PC-9 (cell line): ENCODE measurements at places on chromosomes 7 and 10. TPM values are rescaled to one million over a fixed set of nuclear protein-coding genes. Genes with fewer than 3 reads are reported as not detected.

The ADIRF gene
- total RNA-seq: 51.0 and 72.8 TPM in 2 replicates

The ABCB8 gene
- total RNA-seq: 51.8 and 61.9 TPM in 2 replicates

The OR6V1 gene
- total RNA-seq: not detected in 2 replicates

The C10orf95 gene
- total RNA-seq: 1.0 and 1.4 TPM in 2 replicates

The PRSS2 gene
- total RNA-seq: not detected in 2 replicates

DNA sequence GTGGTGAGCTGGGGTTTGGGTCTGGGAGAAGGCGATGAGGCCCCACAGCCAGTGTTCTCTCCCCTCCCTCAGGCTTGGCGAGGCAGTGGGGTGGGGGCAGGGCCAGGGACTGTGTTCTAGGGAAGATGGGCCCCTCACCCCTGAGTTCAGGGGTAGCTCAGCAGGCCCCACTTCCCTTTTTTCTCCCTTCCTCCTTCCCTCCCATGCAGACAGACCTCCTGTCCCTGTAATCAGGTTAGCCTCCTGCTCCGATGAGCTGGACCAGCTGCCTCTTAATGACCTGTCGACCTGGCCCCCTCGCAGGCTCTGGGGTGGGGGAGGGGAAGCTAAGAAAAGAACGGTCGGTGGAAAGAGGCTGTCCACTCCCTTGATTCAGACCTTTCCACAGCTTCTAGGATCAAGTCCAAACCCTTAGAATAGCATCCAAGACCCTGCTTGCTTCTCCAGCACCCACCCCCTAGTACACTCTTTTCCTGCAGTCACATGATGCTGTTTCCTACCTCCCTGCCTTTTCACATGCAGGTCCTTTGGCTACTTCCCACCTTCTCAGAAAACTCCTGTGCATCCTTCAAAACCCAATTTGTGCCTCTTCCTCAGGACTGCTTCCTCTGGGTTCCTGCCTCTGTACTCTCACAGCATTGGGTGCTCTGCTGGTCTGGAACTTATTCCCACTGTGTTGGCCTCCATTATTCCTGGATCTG, 64.1 kb downstream of the ZMIZ1 start:
- peaks cover 27% of the 10 kb centered on the region for H3K4me1 ChIP-seq
- no peak overlapping the region for H3K4me3 ChIP-seq
- DNase-seq: no peak
- no peak overlapping the region for H3K27ac ChIP-seq
- H3K27me3 ChIP-seq: no peaks in the 10 kb centered on the region
- no peaks in the 10 kb centered on the region; the same call in 1 of the 2 replicates for H3K36me3 ChIP-seq

GRCh38 chr10:71801361-71801760, 28.0 kb upstream of the VSIR start:
- no peak overlapping the region for H3K27ac ChIP-seq
- H3K4me3 ChIP-seq: no peak overlapping the region
- no peaks in the 10 kb centered on the region for H3K36me3 ChIP-seq
- peaks cover 18% of the 10 kb centered on the region; the same call in 1 of the 2 replicates for H3K27me3 ChIP-seq
- no peak for DNase-seq

DNA sequence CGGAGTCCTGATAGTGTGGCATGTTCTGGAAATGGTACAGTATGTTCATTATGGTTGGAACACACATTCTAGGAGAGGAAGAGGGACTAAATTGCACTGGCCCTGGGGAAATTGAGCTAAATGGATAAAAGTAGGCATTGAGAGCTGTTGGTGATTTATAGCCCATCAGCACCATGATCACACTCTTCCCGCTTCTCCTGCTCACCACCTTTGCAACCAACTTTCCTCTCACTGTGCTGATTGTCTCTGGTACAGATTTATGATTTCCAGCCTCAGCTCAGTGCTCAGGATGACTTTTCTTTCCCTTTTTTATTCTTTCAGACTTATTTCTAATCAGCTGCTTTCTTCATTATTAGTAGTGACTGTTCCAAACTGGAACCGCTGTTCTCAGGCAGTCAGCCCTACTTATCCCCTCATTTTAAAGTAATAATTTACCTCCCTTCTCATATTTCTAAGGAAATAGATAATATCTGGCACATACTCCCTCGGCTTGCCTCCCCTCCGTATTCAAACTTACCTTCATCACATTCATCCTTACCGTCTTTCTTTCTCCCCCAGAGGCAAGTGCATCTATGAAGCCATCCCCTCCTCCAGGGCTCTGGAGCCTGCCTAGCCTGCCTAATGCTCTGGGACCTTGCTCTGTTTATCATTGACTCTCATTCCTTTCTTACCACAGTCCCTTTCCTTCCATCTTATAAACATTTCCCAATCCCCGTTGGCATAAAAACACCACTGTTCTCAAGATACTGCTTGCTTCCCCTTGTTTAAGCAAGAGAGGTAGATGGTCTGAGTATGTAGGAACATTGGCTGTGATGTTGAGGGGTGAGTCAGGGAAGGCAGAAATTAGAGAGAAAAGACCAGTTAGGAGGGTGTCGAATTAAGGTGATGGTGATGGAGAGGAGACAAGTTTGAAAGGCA, 51.6 kb upstream of the RPA3 start:
- H3K4me1 ChIP-seq: peaks cover 19% of the 10 kb centered on the region
- H3K27me3 ChIP-seq: no peaks in the 10 kb centered on the region
- no peaks in the 10 kb centered on the region for H3K36me3 ChIP-seq
- H3K27ac ChIP-seq: no peak overlapping the region
- DNase-seq: no peak

- no peak overlapping the region for H3K4me3 ChIP-seq
- H3K27ac ChIP-seq: no peak overlapping the region
- no peaks in the 10 kb centered on the region for H3K27me3 ChIP-seq
- DNase-seq: no peak
- H3K36me3 ChIP-seq: no peaks in the 10 kb centered on the region
These were observed 355.0 kb upstream of the BMPER start for GRCh38 chr7:33550363-33550762.

GRCh38 chr7:6446838-6447580, 745 bp downstream of the DAGLB start:
- DNase-seq: peak; percentile 88

DNA sequence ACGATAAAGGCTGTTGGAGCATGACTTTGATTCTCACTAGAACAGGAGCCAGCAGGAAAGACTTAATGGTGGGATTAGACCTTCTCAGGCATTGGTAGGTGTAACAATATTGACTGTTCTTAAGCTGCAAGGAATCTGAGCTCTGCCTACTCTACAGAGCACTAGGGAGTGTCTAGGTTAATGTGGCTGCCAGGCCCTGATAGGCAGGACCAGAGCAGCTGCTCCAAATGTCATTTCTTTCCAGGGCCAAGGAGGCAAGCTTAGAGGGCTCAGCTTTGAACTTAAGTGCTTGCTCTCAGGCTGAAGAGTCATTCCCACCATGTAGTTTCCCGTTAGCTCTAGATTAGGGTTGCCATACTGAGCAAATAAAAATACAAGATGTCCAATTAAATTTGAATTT, 96.8 kb downstream of the RAB18 start:
- H3K4me3 ChIP-seq: no peak overlapping the region
- no peak overlapping the region for H3K27ac ChIP-seq
- no peaks in the 10 kb centered on the region for H3K4me1 ChIP-seq
- H3K27me3 ChIP-seq: no peaks in the 10 kb centered on the region
- no peaks in the 10 kb centered on the region for H3K36me3 ChIP-seq

DNA sequence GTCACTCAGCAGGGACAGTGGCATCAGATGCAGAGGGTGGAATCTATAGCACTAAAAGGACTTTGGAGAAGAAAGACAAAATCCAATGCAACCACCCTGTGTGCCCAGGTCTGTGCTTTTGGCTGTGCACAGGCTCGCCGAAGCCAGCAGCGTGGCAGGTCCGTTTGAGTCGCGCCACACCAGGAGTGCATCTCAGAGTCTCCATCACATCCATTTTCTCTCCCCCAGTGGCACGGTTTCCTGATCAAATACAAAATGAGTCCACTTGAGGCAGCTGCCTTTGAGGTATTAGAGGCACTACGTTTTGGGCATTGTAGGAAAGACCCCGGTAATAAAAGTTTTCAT, 23.4 kb upstream of the PROSER2 start:
- H3K4me3 ChIP-seq: no peak overlapping the region
- no peaks in the 10 kb centered on the region for H3K27me3 ChIP-seq
- no peak overlapping the region for H3K27ac ChIP-seq
- no peak for DNase-seq
- peaks cover 4% of the 10 kb centered on the region for H3K4me1 ChIP-seq

DNA sequence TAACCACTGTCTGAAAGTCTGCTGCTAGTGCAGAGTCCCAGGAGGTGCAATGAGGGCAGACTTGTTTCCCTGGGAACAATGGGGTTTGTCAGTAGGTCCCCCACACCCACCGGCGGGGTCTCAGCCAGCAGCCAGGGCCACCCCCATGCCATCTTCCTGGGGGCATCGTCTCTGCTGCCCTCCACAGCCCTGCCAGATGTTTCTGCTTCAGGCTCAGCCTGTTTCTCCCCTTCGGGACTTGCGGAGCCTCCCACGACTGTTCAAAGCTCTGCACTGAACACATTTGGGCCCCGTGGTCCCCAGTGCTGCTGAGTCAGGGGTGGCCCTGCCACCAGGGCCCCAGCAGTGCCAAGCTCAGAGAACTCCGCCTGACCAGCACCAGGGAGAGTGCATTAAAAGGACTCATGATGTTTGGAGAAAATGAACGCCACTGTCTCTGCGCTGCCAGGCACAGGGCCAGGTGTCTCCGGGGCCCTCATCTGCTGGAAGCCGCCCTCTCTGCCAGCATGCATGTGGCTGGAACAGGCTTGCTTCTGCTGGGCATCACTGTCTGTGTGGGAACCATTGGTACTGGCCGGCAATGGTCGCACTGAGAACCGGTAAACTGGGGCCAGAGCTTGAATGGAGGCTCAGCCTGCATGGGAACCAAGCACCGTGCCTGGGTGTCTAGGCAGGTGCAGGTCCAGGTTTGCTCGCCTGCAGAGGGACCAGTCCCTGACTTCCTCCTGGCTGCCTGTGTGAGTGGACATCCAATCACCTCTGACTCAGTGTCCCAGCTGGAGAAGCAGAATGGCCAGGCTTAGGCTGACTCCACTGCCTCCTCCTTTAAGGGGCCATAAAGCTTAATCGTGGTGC, 345.1 kb downstream of the GLRX3 start:
- no peaks in the 10 kb centered on the region for H3K27me3 ChIP-seq
- H3K27ac ChIP-seq: no peak overlapping the region
- no peak for DNase-seq
- H3K36me3 ChIP-seq: no peaks in the 10 kb centered on the region
- no peak overlapping the region for H3K4me3 ChIP-seq
- no peaks in the 10 kb centered on the region for H3K4me1 ChIP-seq

- H3K4me3 ChIP-seq: no peak overlapping the region
- H3K36me3 ChIP-seq: no peaks in the 10 kb centered on the region
- no peak overlapping the region for H3K27ac ChIP-seq
- no peaks in the 10 kb centered on the region for H3K4me1 ChIP-seq
- H3K27me3 ChIP-seq: no peaks in the 10 kb centered on the region
These were observed 34.4 kb downstream of the ASAH2 start for GRCh38 chr10:50216894-50217293.

GRCh38 chr10:77631241-77631640, 6.4 kb downstream of the KCNMA1 start:
- no peak for DNase-seq
- H3K4me1 ChIP-seq: peaks cover 30% of the 10 kb centered on the region
- no peaks in the 10 kb centered on the region for H3K27me3 ChIP-seq
- H3K36me3 ChIP-seq: no peaks in the 10 kb centered on the region

DNA sequence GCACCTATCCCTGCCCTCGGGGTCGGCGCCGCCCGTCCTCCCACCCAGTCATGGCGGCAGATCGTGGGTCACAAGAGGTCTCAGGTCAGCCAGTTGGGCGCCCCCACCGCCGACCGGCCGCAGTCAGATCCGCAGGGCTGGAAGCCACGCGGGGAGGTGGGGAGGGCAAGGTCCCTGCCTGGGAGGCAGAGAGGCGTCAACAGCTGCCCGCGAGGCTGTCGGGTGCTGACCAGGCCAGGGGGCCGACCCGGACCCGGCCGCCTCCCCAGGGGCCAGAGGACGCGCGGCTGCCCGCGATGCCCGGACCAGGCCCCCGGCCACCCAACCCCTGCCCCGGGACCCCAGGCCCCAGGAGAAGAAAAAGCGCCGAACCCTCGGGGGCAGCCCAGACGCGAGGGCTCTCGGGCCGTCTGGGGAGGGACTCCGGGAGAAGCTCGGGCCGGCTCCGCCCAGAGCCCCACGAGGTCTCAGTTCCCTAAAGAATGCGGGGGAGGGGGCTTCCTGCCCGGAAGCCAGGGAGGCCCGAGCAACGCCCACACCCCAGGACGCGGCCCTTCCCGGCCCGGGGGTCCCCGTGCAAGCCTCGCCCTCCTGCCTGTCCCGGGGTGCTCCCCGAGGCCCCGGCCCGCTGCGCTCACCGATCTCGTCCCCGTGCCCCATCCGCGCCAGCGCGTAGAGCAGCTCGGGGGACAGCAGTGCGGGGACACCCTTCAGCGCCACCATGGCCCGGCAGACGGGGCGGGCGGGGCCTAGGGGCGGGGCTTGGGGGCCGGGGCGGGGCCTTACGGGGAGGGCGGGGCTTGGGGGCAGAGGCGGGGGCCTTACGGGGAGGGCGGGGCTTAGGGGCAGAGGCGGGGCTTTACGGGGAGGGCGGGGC, at the start of gene FUOM:
Gene FUOM, minus strand, starts transcription at position 735 of the 877 bp plus-strand sequence. Its CDS starts 12 bp downstream, at position 723.
- H3K4me3 ChIP-seq: peak within 1 kb of the TSS; percentile 63
- H3K36me3 ChIP-seq: no peaks in the 10 kb centered on the region
- no peaks in the 10 kb centered on the region for H3K27me3 ChIP-seq
- DNase-seq: no peak

DNA sequence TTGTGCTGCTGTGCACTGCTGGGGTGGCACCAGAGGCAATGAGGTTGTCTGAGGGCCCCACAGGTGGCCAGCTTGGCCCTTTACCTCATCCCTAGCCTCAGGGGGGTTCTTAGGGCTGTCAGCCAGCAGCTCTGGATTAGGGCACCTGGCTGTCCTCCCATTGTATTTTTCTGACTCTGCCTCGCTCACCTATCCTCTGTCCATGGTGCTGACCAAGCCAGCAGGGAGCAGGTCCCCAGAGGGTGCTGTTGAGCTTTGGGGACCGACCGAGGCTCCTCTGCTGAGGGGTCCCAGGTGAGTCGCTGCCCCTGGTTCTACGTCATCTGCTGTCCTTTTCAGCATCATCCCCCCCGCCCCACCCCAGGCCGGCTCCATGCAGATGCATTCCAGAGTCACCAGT, 32.1 kb upstream of the ZNF735 start:
- H3K4me3 ChIP-seq: no peak overlapping the region
- H3K36me3 ChIP-seq: no peaks in the 10 kb centered on the region
- H3K27me3 ChIP-seq: no peaks in the 10 kb centered on the region
- DNase-seq: peak; percentile 6

- DNase-seq: no peak
- no peak overlapping the region for H3K4me3 ChIP-seq
These were observed 171.6 kb upstream of the AUTS2 start for GRCh38 chr7:69426705-69427104.

DNA sequence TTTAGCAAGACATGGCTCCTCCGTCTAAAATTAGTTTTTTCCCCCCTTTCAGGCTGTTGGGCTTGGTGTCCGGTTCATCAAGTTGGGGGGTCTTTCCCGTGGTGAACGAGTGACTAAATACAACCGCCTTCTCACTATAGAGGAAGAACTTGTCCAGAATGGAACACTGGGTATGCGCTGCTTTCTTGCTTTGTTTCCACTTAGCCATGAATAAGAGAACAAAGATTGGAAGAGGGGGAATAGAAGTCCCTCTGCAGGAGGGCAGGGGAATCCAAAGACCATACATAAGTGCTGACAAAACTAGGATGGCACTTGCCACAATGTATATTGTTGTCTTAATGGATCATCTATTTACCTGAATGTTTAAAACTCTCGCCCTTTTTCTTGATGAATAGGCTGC, 30.5 kb downstream of the ENO4 start:
- no peak overlapping the region for H3K27ac ChIP-seq
- no peaks in the 10 kb centered on the region for H3K4me1 ChIP-seq
- H3K36me3 ChIP-seq: no peaks in the 10 kb centered on the region
- DNase-seq: no peak

GRCh38 chr7:80132594-80132993, 2.0 kb upstream of the GNAI1 start:
- H3K4me1 ChIP-seq: peaks cover 13% of the 10 kb centered on the region
- DNase-seq: no peak
- H3K36me3 ChIP-seq: no peaks in the 10 kb centered on the region
- H3K4me3 ChIP-seq: no peak overlapping the region
